Neural progenitor cell (in vitro differentiated cells): ENCODE measurements at places on chromosomes 7 and 10.
A peak's percentile ranks its signal among the peaks of the same experiment; 100 is the strongest.

GRCh38 chr10:94344522-94345122 is 18.1 kb downstream of the NOC3L start:
- H3K27ac ChIP-seq: no peak overlapping the region
- H3K4me3 ChIP-seq: no peak overlapping the region
- no peaks in the 10 kb centered on the region for H3K4me1 ChIP-seq
- DNase-seq: no peak
- no peaks in the 10 kb centered on the region for H3K27me3 ChIP-seq

DNA sequence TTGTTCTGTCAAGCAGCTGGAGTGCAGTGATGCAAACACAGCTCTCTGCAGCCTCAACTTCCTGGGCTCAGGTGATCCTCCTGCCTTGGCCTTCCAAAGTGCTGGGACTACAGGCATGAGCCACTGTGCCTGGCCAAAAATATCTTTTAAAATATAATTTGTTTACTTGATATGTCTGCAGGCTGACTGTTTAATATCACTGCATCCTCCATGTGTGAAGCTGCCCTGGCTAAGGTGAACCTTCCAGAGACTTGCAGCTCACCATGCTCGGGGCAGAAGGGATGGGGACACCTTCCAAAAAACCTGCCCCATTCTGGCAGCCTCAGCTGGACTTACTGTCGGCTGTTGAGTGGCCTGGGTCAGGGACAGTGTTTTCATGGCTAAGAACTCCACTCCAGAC is 57.6 kb upstream of the DDC start:
- no peak overlapping the region for H3K4me3 ChIP-seq
- H3K36me3 ChIP-seq: no peaks in the 10 kb centered on the region
- no peaks in the 10 kb centered on the region for H3K27me3 ChIP-seq
- no peak for DNase-seq

DNA sequence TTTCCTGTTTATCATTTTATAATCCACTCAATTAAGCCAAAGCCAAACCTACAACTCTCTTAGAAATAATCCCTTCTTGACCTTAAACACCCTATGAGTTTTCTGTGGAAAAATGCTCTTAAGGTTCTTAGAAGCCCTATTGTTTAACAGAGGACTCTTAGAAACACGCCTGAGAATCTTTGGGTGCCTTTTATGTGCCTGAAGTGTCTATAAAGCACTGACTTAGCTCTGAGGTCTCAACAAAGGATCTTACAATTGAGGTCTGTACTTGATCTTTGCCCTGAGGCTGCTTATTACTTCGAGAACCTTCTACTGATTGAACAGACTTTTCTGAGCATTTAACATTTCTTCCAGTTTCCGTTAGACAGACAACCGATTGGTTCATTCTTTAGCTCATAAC is 353.3 kb upstream of the SORCS1 start:
- no peak for DNase-seq
- H3K4me3 ChIP-seq: no peak overlapping the region
- H3K27ac ChIP-seq: no peak overlapping the region
- H3K36me3 ChIP-seq: no peaks in the 10 kb centered on the region
- no peaks in the 10 kb centered on the region for H3K4me1 ChIP-seq
- H3K27me3 ChIP-seq: no peaks in the 10 kb centered on the region

GRCh38 chr10:60459701-60460457 is 70.2 kb upstream of the ANK3 start:
- no peak overlapping the region for H3K27ac ChIP-seq
- no peak overlapping the region for H3K4me3 ChIP-seq
- peaks cover 36% of the 10 kb centered on the region for H3K4me1 ChIP-seq

- no peaks in the 10 kb centered on the region for H3K4me1 ChIP-seq
- H3K4me3 ChIP-seq: no peak overlapping the region
- H3K36me3 ChIP-seq: no peaks in the 10 kb centered on the region
- H3K27me3 ChIP-seq: no peaks in the 10 kb centered on the region
- no peak overlapping the region for H3K27ac ChIP-seq
These were observed 107.2 kb upstream of the LYZL2 start for GRCh38 chr10:30736685-30737232.

GRCh38 chr10:118564652-118565051 is 30.8 kb downstream of the PRLHR start:
- no peak overlapping the region for H3K4me3 ChIP-seq
- H3K27me3 ChIP-seq: no peaks in the 10 kb centered on the region
- no peak overlapping the region for H3K27ac ChIP-seq

- H3K36me3 ChIP-seq: no peaks in the 10 kb centered on the region
- H3K27ac ChIP-seq: no peak overlapping the region
- H3K27me3 ChIP-seq: no peaks in the 10 kb centered on the region
- DNase-seq: no peak
- H3K4me3 ChIP-seq: no peak overlapping the region
- no peaks in the 10 kb centered on the region for H3K4me1 ChIP-seq
These were observed 637.7 kb downstream of the ZNF716 start for GRCh38 chr7:58087536-58088190.

- peak overlapping the region; percentile 69 for H3K27ac ChIP-seq
- no peaks in the 10 kb centered on the region for H3K36me3 ChIP-seq
- H3K27me3 ChIP-seq: no peaks in the 10 kb centered on the region
- DNase-seq: peak; percentile 62
- peaks cover 30% of the 10 kb centered on the region for H3K4me1 ChIP-seq
These were observed 1.1 kb upstream of the GTF2I start for GRCh38 chr7:74656441-74656836.

GRCh38 chr10:10725196-10725595 is 292.5 kb upstream of the CELF2 start:
- H3K4me3 ChIP-seq: no peak overlapping the region
- no peaks in the 10 kb centered on the region for H3K4me1 ChIP-seq
- no peak overlapping the region for H3K27ac ChIP-seq
- no peaks in the 10 kb centered on the region for H3K27me3 ChIP-seq
- H3K36me3 ChIP-seq: no peaks in the 10 kb centered on the region

DNA sequence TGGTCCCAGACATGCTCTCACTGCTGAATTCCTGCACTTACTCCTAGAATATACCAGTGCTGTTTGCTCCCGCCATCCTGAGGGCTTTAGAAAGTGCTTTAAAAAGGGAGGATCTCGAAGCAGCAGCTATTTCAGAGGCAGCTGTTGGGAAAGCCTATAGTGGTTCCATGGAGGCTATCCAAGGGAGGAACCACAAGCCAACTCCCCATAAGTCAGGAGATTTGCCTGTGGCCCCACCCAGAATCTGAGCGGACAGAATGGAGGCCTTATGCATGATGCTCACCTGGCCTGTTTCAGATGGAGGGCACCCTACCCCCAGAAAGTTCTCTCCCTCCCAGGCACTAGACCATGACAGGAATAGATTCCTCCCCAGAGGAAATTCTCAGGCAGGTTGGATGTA is 2.3 kb upstream of the KCNIP2 start:
- H3K4me1 ChIP-seq: peaks cover 24% of the 10 kb centered on the region
- H3K27ac ChIP-seq: no peak overlapping the region
- H3K36me3 ChIP-seq: no peaks in the 10 kb centered on the region
- no peak overlapping the region for H3K4me3 ChIP-seq
- peaks cover 26% of the 10 kb centered on the region for H3K27me3 ChIP-seq
- no peak for DNase-seq

GRCh38 chr10:47143072-47143471 is 156.9 kb upstream of the GDF10 start:
- no peaks in the 10 kb centered on the region for H3K36me3 ChIP-seq
- no peak overlapping the region for H3K4me3 ChIP-seq
- H3K27me3 ChIP-seq: no peaks in the 10 kb centered on the region
- no peak overlapping the region for H3K27ac ChIP-seq
- no peaks in the 10 kb centered on the region for H3K4me1 ChIP-seq

- H3K4me3 ChIP-seq: no peak overlapping the region
- peak; percentile 62 for DNase-seq
- peaks cover 100% of the 10 kb centered on the region for H3K27me3 ChIP-seq
- H3K27ac ChIP-seq: no peak overlapping the region
- no peaks in the 10 kb centered on the region for H3K36me3 ChIP-seq
These were observed 2.9 kb downstream of the UNCX start for GRCh38 chr7:1235501-1236131.
